ENCODE measurements at places on chromosomes 7 and 10.

GRCh38 chr10:122343135-122343800 lies 31.2 kb upstream of the PLEKHA1 start:
- DNase-seq = no peak

DNA sequence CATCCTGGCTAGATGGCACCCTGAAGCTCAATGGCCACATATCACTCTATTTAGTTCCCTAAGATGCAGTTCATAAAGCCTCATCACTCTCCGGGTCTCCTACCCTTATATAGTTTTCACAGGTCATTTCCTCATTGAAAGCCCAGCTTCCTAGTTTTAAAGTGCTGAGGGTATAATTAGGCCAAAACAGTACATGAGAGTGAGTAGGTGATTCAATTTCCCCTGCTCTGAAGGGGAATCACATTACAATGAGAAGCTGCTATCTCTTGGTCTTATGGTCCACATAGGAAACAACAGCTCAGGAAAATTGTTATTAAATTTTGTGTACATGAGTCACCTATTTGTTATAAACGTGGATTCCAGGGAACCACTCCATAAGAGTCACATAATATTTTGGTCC lies 162.0 kb downstream of the SEMA3E start:
- no peak for DNase-seq

DNA sequence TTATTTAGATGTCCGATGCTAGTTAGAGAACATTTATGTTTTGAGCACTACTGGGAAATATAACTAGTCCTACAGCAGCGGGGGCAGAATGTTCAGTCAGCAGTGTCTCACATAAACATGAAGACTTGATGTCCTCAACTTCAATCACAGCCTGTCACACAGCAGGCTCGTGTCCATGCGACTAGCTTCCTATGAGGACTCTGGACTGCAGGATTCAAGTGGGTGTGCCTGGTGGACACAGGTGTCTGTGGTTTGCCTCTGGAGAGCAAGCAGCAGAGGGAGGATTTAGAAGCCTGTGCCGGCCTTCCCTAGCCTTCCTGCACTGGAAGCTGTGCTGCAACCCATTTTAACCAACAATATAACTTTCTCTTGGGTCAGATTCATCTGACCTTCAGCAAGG lies 30.0 kb upstream of the LANCL2 start:
- DNase-seq = no peak

DNA sequence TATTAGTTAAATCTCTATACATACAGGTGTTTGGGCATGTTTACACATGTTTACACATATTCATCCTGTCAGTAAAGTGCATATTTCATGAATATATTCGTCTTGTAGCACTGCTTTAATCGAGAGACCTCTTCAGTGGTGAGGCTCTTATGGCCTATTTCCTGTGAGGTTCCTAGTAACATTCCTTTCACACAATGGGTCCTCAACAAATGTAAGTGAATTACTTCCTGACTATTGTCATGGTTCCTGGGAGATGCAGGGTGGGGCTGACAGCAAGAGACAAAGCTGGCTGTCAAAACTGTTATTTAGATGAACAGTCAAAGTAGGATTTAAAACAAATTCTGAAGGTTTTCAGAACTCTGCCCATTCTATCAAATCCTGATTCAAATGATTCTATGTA lies 12.4 kb upstream of the SEMA3A start:
- DNase-seq = no peak

DNA sequence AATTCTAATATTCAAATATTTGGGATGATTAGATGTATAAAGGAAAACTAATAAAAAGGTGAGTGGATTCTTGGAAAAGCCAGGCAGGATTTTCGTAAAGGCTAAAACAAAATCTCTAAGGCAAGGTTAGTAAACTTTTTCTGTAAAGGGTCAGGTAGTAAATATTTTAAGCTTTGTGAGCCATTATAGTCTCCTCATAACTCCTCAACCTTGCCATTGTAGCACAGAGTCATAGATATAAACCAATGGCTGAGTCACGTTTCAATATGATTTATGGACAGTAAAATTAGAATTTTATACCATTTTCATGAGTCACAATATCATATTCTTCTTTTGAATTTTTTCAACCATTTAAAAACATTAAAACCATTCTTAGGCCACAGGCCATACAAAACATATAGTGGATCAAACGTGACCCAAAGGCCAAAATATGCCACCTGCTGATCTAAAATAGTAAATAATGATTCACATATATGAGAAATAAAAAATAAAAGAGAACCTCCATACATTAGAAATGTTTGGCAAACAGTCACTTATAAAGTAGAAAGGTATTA lies 651.8 kb upstream of the LRRTM3 start:
- no peak for DNase-seq

DNA sequence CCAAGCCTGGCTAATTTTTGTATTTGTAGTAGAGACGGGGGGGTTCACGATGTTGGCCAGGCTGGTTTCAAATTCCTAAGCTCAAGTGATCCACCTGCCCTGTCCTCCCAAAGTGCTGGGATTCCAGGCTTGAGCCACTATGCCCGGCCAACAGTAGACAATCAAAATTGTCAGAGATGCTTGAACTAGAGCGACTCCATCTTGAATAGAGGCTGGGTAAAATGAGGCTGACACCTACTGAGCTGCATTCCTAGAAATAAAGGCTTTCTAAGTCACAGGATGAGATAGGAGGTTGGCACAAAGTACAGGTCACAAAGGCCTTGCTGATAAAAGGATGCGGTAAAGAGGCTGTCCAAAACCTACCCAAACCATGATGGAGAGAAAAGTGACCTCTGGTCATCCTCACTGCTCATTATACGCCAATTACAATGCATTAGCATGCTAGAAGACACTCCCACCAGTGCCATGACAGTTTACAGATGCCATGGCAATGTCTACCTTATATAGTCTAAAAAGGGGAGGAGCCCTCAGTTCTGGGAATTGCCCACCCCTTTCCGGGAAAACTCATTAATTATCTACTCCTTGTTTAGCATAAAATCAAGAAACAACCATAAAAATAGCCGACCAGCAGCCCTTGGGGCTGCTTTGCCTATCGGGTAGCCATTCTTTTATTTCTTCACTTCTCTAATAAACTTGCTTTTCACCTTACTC lies 134.5 kb downstream of the BAMBI start:
- DNase-seq = no peak

- DNase-seq = no peak
Measured at GRCh38 chr7:15977663-15978062, 291.2 kb upstream of the MEOX2 start.
